ENCODE measurements at places on chromosomes 16 and 17.

DNA sequence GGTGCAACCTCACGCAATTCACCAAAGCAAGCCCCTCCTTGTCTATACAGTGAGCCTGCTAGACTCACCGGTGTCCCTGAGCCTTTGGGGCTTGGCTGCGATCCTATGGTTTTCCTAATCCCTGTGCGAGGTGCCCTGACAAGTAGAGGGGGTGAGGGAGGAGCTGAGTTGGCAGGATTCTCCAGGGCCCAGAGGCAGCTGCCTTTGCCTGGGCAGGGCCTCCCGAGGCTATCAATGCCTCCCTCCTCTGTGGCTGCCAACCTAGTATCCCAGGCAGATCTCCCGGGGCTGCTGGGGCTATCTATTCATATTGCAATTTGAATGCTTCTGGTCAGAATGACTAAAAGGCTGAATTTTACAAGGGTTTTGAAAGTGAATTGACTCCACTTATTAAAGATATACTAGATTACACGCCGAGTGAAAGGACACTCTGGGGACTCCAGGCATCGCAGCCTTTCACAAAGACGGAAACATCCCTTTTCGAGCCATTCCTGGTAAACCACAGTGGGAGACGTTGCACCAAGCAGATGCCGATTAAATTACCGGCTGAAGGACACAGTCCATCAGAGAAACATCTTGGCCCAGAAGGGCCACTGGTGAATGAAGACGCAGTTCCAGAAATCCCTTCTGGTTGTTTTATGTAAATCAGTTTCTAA is 11.3 kb upstream of the PITPNM3 start:
- DNase-seq = no peak

DNA sequence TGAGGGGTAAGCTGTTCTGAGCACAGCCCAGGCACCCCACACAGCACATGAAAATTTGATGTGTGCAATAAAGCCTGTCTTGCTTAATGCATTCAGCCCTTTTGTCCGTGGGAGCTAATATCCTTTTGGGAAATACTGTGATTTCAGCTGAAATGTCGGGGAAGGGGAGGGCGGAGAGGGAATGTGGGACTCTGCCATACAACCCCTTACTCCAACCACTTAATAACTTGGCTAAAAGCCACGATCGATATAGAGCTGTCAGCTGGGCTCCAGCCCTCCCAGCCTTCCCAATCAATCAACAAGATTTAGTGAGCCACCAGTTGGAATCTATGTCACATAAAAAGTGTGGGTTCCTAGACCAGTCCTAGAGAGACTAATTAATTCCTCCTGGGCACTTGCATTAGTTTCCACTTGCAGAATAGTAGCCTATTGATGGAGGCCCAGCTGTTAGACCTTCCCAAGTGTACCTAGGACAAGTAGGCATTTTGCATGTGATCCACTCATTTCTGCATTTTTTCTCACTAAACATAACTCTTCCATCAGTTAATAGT is 82.7 kb upstream of the PIRT start:
- DNase-seq = no peak

GRCh38 chr16:82560805-82561325 is 65.9 kb upstream of the CDH13 start:
- no peak for DNase-seq

DNA sequence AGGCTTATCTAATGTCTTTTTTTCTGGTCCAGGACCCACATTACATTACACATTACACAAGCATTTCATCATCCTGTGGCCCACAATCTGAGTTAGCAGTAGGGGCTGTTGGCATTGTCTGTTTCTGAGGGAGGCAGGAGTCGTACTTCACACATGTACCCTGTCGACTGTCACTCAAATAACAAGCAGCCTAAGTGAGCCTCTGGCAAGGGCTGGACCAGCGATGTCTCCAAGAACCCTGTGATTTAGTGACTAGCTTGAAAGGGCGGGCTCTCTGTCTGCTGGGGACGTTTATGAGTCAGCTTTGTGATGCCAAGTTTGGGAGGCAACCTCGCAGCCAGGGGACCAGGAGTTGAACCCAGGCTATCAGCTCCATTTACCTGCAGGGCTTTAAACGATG is 251.4 kb downstream of the HS3ST3B1 start:
- DNase-seq = no peak

DNA sequence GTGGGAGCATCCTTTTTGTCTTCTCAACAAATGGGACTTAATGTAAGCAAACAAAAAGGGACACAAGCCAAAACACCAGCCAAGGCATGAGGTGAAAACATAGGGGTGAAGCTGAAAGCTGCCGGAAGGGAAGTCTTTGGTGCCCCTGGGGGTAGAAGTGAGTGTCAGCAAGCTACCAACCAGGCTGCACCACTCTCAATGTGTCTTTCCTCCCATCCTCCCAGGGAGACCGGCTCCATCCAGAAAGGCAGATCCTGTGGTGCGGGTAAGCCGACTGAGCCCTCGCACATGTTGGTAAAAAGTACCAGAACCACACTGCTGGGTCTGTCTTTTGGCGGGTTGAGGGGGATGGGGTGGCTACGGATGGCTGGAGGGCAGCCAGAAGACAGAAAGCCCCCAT is 52.0 kb upstream of the SREBF1 start:
- no peak for DNase-seq

DNA sequence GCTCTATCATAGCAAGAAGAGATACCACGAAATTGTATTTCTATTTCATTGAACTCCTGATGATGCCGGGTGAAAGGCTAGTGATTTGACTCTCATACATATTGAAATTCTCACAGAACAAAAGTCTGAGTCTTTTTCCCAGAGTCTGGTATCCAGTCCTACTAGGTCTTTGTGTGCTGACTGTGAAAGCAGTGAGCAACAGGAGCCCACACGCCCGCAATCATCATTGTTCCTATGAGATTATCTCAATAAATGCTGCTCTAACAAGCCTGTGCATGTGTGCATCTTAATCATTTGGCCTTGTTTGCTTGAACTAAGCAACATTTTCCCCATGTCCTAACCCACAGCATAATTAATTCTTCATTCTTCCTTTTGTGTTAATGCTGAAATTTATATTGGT is 1466.0 kb downstream of the CDH11 start:
- no peak for DNase-seq

GRCh38 chr17:7835814-7836595 is 2.0 kb downstream of the KDM6B start:
- DNase-seq = no peak

- DNase-seq = no peak
Measured at GRCh38 chr17:973053-973452, 6.5 kb downstream of the NXN start.

DNA sequence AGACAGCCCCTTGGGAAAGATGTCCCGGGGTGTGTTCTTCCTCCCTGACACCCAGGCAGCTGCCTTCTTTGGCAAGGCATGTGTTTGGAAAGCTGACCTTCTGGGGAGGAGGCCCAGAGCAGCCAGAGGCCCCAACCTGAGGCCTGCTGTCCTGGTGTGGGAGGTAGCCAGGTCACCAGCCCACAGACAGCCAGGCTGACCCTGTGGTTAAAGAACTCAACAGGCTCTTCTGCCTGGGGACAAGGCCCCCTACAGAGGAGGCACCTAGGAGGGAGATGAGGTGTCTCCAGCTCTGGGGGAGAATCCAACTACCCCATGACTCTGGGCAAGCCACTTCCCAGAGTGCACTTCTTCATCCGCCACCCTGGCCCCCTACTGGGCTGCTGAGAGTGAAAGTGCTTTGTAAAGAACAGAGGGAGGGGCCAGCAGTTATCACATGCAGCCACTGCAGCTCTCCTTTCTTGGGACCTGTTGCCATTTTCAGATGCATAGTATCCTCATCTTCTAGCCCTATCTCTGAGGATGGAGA is 13.1 kb upstream of the SREBF1 start:
- peak; percentile 69 for DNase-seq

- DNase-seq = no peak
Measured at GRCh38 chr17:83067071-83067717, 12.2 kb upstream of the METRNL start.

DNA sequence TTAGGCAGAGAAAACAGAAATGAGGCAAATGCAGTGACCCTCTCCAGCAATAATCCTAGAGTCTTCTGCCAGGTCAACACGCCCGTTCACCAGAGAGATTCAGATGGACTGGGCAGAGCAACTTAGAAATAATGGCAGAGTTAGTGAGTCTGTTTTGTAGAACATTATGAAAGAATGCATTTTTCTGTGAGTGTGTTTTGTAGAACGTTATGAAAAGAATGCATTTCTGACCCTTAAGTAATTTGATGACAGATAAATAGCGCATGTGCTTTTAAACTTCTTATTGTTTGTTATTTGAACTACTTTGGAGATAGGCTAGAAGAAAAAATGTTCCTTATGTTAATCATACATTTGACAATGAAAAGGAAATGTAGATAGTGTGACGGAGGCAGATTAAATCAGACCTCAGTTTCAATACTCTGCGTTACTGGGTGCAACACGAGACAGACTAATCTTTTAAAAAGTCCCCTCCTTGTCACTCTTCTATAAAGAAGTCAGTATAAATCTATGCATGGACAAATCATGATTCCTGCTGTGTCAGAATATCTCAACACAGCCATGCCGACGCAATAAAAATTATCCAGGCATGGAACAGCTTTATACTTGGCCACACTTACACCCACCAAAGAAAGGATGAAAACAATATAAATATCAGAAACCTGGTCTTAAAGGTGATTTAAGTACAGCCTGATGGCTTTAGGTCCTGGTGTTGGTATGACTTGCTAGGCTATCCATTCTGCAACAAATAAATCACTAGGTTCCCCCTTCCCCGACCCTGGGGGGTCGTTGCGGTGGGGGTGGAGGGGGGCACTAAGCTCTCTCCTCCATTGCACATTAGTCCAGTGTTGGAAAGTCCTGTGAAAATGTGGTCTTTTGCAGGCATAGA is 47.8 kb downstream of the MARCHF10 start:
- DNase-seq = no peak

GRCh38 chr16:86293906-86294305 is 216.4 kb upstream of the FOXF1 start:
- no peak for DNase-seq

DNA sequence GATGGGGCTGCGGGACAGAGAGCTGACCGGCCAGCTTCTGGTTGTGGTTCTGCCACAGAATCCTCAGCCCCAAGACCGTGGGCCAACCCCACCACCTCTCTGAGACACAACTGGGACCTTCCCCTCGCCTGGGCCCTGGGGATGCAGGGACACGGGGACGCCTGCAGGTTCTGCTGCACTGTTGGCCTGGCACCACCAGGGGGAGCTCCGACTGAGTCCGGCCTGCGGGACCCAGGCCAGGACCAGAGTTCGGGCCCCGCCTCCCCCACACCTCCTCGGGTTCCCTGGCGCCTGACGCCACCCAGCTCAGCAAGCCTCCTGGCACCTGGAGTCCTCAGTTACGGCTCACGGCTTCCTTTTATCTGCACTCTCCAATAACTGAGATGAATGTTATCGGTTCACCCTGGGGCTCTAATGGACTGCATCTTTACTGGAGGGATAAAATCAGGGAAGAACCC is 27.3 kb downstream of the TBC1D16 start:
- DNase-seq = peak; percentile 87

GRCh38 chr17:50631195-50631907 is 3.3 kb upstream of the ABCC3 start:
- DNase-seq = no peak

- peak; percentile 73 for DNase-seq
Measured at GRCh38 chr17:29588562-29589411, 661 bp downstream of the GIT1 start.

DNA sequence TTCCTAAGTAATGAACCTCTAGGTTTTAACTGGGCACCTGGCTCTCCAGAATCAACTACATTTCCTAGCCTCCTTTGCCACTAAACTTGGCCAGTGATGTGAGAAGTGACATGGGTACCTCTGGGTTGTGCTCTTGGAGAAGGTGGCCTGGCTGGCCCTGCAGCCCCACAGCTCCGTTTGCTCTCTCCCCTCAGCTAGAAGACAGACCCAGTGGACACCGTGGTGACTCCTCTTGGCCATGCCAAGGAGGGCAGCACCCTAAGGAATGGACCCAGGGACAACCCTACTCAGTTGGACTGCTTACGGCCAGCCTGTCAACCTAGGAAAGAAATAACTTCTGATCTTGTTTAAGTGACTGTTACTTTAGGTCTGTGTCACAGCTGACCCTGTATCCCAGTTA is 151.4 kb downstream of the TMEM132E start:
- no peak for DNase-seq

- DNase-seq = no peak
Measured at GRCh38 chr17:22435231-22435974, 743.1 kb downstream of the KCNJ18 start.

- DNase-seq = peak; percentile 91
Measured at GRCh38 chr17:80252871-80253270, 7.8 kb upstream of the RNF213 start.

GRCh38 chr16:49116873-49117272 is 164.8 kb downstream of the CBLN1 start:
- DNase-seq = no peak

DNA sequence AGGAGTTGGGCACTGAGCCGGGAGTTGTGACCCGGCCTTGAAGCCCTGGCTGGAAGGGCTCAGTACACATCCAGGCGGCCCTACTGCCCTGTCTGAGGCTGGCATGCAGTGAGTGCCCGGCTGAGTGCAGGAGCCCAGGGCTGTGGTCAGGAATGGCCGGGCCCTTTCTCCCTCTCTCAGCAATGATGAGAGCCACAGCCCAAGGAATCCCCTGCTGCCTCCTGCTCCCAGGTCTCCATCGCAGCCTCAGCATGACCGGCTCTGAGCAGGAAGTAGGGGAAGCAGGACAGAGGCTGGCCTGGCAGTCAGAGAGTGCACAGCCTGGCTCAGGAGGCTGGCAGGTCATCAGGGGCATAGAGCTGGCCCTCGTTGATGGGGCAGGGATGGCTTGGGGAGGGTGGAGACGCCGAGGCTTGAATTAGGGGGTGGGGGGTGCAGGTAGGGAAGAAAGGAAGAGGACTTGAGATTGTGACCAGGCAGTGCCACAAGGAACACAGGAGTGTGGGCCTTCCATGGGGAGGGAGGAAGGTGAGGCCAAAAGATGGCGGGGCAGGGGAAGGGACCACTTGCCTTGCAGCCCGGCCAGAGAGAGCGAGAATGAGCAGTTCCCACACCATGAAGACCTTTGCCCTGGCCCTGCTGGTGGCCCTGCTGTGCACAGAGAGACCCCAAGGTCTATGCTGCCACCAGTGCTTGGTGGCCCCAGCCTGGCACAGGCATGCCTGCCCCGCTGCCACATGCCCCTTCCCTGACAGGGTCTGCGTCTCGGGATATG is 32.1 kb upstream of the KRT17 start:
- DNase-seq = no peak

- DNase-seq = no peak
Measured at GRCh38 chr17:82445542-82445941, 5.0 kb downstream of the CYBC1 start.

GRCh38 chr16:51085271-51085670 is 65.8 kb downstream of the SALL1 start:
- no peak for DNase-seq

DNA sequence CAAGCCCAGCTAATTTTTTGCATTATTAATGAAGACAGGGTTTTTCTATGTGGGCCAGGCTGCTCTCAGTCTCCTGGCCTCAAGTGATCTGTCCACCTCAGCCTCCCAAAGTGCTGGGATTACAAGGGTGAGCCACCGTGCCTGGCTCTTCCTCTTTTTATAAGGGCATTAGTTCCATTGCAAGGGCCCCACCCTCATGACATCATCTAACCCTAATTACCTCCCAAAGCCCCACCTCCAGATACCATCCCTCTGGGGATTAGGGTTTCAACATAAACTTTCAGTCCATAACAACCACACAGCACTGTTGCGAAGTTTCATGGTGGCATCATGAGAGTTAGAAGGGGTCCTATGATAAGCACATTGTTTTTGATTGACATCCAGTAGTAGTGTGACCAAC is 277.7 kb downstream of the GRIN2A start:
- DNase-seq = no peak

Data from activated T-cell treated with anti-CD3 and anti-CD28 coated beads, Interleukin-2, amount 50 U/mL, for 24 hours (primary cell).